NCI-H460 (cell line): ENCODE measurements at places on chromosomes 2 and 18. TPM values are rescaled to one million over a fixed set of nuclear protein-coding genes. Genes with fewer than 3 reads are reported as not detected.
A peak's percentile ranks its signal among the peaks of the same experiment; 100 is the strongest.

Gene IL18RAP
- total RNA-seq, result 1.2 and 1.3 TPM in 2 replicates

Gene RGPD4
- 0.07 TPM in 1 of 2 replicates, not detected in the other for total RNA-seq

Gene EML4
- 36.0 and 36.3 TPM in 2 replicates for total RNA-seq

Gene SP140
- 0.17 and 0.89 TPM in 2 replicates for total RNA-seq

Gene FAM237A
- total RNA-seq, result not detected in 2 replicates

Gene NMS
- total RNA-seq, result not detected in 2 replicates

Gene FAM228A
- not detected in 2 replicates for total RNA-seq

Gene RFX8
- total RNA-seq, result 0.12 TPM in 1 of 2 replicates, not detected in the other

- DNase-seq, result no peak
Measured at GRCh38 chr2:140880573-140880972, 1250.2 kb downstream of the LRP1B start.

- DNase-seq, result no peak
Measured at GRCh38 chr2:58698620-58699019, 457.5 kb upstream of the FANCL start.

- DNase-seq, result no peak
Measured at GRCh38 chr2:59034837-59035236, 793.7 kb upstream of the FANCL start.

GRCh38 chr2:55743583-55743982, 49.9 kb upstream of the PNPT1 start:
- no peak for DNase-seq

- no peak for DNase-seq
Measured at GRCh38 chr2:179233626-179234430, 30.8 kb downstream of the SESTD1 start.

GRCh38 chr2:236579048-236579745, 9.6 kb downstream of the ACKR3 start:
- no peak for DNase-seq

- DNase-seq, result no peak
Measured at GRCh38 chr18:44834867-44835469, 154.3 kb downstream of the SETBP1 start.

DNA sequence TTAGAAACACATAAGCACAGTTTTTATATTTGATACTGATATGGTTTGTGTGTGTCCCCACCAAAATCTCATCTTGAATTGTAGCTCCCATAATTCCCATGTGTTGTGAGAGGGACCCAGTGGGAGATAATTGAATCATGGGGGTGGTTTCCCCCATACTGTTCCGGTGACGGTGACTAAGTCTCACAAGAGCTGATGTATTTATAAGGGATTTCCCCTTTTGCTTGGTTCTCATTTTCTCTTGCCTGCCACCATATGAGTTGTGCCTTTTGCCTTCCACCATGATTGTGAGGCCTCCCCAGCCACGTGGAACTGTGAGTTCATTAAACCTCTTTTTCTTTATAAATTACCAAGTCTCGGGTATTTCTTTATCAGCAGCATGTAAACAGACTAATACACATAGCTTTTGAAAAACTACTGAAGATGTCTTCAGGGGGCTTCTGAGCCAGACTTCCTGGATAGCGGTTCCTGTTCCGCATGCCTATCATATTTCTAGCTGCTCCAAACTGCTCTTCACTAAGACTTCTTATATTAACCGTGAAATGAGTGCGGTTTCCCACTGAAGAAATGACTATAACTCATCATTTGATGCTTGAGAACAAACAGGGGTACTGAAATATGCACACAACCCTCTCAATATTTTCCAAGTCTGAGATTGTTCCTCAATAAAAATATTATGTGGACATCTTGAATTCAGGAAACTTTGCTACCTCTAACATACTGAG, 75.8 kb downstream of the SPHKAP start:
- DNase-seq, result no peak

DNA sequence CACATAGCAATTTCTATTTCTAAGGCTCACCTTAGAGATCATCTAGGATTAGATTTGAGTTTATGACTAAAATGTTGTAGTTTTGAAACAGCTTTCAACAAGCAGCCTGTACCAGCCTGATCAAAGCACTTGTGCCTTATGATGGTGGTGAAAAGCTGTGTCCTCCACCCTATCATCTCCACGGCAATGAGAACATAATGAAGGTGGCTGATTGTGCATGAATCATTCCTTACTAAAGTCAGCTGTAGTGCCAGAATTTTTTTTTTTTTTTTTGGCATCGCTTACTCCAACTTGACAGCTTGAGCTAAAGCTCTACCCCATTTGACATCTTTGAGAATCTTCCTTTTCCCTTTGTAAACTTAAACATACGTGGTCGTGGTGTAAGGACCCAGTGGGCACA, 86.0 kb downstream of the DCC start:
- DNase-seq, result no peak

DNA sequence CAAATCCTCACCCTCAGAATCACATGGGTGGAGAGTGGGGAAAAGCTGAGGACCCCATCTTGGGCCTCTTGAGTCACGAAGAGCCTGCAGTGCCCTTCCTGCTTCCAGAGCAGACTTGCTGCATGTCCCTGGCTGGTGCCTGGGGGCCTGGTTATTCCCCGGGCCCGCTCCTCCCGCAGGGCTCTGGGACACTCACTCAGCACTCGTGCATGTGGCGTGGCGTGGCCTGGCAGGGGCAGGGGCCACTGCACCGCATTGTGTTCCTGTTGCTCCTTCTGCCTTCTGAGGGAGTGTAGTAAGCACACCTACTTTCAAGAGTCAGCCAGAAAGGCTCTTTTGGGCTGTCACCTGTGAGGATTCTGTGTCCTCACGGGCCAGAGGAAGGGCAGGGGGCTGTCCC, 17.4 kb upstream of the MZT2A start:
- no peak for DNase-seq

DNA sequence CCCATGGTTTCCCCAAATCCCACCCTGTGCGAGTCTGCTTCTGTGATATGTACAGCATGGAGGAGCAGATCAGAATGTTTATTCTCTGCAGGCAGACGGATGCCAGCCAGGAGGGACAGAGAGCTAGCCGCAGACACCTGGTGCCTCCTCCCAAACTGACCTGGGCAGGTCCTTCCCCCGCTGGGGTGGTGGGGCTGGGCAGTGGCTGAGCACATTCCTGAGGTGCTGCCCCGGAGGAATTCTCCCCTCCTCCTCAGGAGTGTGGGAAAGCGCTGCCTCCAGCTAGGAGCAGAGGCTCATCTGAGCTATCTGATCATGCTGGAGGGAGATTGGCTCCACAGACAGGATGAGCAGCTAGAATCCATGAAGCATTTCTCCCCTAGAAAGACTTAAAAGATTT, 21.7 kb downstream of the C2orf92 start:
- no peak for DNase-seq

DNA sequence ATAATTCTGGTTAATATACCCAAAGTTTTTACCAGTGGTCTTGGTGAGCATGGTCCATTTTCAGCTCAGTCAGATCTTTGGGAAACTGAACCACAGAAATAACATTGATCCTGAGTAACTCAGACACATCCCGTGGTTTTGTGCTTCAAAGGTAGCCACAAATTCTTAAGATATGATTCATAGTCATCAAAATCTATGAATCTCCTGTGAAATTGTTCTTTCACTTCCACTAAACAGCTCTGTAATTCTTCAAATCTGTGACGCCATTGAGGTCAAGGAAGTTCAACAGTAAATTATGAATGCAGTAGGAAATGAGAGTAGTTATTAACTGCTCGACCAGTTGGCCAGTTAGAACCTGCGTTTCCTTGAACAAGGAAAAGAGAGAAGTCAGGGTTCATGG, 147.3 kb downstream of the IRS1 start:
- peak; percentile 85 for DNase-seq

DNA sequence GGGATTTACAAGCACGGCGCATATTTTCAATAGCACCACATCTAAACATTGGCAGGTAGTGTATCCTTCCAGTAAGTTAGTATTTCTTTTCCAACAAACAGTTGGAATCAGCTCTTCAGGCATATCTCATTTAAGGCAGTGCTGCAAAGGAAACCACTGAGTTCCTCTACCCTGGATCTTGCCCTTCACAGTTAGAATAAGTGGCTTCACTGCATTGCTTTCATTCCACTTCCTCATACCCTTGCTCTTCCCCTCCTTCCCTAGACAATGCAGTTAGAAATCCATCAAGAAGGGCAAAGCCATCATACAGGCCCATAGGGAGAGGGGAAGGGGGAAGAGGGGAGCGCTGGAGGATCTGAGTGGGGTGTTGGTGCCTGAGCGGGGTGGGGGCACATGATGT, 173.7 kb downstream of the FBXO15 start:
- no peak for DNase-seq

DNA sequence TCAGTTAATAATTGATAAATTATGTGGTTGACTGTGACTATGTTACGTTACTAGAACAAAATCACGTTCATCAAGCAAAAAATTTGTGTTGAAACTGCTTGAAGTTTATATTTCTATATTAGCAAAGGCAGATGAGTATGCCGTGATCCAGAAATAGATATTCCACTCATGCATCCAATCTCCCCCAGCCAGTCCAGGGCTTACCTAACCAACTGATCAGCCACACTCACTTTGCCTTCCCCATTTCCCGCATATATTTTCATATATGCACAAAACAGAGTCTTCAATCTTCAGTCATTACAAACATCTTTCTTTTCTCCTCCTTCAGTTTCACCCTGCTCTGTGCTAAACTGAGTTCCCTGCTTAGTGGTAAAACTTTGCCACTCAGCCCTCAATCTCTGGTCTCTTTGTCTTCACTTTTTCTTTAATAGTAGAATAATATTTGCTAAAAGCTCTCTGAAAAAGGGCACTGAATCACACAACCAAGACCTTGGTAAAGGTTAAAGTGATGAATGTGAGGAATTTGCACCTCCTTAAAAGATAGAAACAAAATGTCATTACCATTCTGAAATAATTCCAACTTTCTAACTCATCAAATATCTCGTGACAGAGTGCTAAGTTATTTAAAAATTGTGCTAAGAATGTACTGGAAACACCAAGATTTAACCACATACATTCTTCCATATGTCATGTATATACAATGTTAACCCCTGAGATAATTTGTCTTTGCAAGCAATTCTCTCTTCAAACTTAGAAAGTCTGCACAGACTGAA, 893.2 kb upstream of the CRIM1 start:
- DNase-seq, result no peak

DNA sequence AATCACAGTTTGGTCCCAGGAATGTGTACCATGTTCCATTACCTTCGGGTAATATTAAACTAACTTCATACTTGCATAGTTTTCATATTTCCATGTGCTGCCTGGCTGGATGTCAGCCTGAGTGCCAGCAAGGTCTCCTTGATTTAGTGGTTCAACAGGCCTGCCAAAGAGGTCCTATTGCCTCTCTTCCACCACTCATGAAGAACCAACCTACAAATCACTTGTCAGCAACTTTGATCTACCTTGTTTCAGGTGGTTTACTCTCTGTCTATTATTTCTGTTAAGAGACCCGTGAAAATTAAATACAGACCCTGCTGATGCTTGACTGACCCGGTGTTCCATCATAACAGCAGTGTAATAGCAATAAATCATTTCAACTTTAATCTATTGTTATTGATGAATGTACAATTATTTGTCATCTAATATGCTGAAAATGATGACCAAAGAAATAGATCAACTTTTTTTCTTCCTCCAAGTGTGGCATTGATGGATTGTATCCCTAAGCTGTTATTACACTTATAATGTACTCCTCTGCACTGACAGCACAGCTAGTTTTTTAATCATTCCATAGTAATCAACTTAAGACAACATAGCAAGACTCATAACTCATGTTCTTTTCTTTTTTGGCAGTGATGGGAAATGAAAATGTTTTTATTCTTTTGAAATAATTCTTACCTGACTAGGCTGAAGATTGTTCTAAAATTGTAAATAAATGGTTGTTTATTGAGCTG, 1220.2 kb upstream of the ACVR2A start:
- no peak for DNase-seq

DNA sequence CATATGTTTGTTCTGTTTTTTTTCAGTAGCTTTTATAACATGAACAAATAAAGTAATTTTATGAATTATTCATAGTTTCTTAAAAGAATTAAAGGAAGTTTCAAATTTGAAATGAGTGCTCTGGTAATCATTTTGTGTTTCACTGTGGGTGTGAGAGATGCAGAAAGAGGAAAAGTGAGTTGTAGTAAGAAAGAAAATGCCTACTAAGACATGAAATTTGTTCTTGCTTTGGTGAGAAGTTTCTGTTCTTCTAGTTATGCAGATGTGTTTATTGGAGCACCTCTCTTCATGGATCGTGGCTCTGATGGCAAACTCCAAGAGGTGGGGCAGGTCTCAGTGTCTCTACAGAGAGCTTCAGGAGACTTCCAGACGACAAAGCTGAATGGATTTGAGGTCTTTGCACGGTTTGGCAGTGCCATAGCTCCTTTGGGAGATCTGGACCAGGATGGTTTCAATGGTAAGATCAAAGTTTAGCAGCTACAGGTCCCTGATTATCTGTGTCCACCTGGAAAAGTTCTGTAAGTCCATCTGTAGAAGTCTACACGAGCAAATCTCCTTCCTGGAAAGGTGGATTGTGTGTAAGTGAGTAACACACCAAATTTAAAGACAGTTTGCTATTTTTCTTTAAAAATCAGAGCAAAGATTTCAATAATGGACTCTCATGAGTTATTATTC, 51.4 kb downstream of the ITGAV start:
- no peak for DNase-seq

- no peak for DNase-seq
Measured at GRCh38 chr18:43236921-43237320, 40.4 kb downstream of the SYT4 start.

DNA sequence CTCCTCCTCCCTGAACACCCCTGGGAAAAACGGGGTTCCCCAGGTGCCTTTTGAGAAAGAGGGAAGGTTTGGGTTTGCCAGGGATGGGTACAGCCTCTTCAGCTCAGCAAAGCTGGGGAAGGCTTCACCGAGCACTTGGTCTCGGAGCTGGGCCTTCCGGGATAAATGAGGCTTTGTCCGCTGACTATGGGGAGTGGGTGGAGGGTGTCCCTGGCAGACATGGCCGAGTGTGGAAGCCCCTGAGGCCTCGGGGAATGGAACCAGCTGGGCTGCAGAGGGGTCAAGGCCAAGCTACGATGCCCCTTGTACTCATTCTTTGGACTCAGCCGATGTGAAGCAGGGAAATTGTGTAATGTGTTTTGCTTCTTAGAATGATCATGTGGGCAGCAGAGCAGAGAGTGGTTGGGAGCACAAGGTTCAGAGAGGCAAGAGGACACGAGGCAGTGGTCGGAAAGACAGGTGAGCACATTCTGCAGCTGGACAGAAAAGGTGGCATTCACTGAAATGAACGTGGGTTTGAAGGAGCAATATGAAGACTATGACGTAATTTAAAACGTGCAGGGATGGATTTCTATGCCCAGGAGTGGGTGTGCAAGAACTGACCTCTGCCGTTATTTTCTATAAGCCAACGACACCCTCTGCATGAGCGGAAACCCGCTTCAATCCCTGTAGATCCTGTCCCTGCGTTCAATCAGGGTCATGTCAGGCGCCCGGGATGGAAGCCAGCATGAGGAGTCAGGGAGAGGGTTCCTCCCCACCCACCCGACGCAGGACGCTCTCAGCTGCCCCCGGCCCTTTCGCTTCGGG, 142.6 kb downstream of the PXDN start:
- DNase-seq, result no peak
